Neural cell (in vitro differentiated cells): ENCODE measurements at places on chromosomes 5 and 9. TPM values are rescaled to one million over a fixed set of nuclear protein-coding genes. Genes with fewer than 3 reads are reported as not detected.

PCDHGB1 gene
- polyA plus RNA-seq, result 0.46 and 0.68 TPM in 2 replicates

DRD1 gene
- 0.33 and 0.72 TPM in 2 replicates for polyA plus RNA-seq

INSYN2B gene
- 0.37 and 5.5 TPM in 2 replicates for polyA plus RNA-seq

CORO2A gene
- 1.9 TPM in 2 replicates for polyA plus RNA-seq

PCDHA1 gene
- 0.28 TPM in 1 of 2 replicates, not detected in the other for polyA plus RNA-seq

KYAT1 gene
- 22.6 and 24.4 TPM in 2 replicates for polyA plus RNA-seq
